ENCODE measurements at places on chromosomes 4 and X.

DNA sequence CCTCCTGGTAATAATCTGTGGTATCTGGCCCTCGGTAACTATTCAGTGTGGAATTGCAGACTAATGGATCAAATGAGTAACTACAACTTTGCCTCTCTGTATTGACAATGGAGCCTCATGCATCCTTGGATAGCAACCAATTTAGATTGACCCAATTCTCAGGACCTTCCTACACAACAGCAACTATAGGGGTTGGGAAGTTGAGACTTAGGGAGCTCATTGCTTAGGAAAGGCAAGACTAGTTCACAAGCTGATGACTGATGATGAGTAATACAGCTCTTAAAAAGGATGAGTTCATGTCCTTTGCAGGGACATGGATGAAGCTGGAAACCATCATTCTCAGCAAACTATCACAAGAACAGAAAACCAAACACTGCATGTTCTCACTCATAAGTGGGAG lies 47.5 kb upstream of the KLHL13 start:
- no peak for DNase-seq

DNA sequence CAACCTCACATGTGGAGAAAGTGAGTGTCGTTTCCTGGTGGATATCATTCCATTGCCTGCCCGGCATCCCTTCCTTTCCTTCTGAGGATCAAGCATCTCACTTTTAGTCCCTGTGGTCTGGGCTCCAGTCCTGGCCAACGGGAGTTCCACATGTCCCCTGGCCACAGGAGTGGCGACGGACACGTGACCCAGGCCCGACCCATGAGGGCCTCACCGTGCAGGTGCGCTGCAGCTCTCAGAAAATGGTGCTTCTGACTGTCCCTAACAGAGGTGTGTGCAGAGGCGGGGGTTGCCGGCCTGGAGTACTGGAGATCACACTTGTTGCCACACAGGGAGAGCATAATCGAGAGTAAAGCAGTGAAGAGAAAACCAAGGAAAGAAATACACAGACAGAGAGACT lies 476.9 kb upstream of the FRG1 start:
- no peak for DNase-seq

GRCh38 chrX:115679460-115679859 lies 118.5 kb downstream of the PLS3 start:
- DNase-seq = no peak

- no peak for DNase-seq
Observed at GRCh38 chr4:1362046-1362445, 15.0 kb downstream of the UVSSA start.

DNA sequence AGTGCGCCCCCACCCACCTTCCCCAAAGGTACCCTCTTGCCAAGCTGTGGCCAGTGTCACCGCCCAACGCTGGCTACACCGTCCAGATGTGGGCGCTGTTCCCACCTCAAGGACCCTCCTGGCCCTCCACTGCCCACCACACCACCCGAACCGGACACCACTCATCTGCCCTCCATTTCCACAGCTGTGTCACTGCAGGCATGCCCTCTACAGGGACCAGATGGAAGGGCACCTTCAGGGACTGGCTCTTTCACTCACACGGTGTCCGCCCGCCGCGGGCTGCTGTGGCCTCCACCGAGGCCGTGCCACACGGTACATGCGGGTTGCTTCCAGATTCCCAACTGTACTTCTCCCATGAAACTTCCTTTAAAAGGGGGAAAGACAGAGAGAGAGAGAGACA lies 87.7 kb downstream of the FAM53A start:
- DNase-seq = no peak

GRCh38 chr4:31041385-31041784 lies 321.2 kb downstream of the PCDH7 start:
- no peak for DNase-seq

DNA sequence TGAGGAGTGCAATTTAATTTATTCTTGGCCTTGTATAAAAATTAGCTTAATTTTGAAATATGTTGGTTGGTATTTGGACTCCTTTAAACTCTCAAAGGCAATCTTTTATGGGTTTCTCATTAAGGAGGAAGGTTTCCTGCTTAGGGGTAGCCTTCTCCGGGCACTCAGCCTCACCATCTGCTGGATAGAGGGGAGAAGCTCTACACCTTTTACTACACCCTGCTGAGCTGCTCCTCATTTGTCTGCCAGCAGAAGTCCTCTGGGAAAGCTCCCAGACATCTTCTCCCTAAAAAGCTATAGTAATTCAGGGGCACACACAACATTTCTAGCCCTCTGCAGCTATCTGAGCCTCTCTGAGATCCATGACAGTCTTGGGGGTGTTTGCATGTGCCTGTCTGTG lies 179.1 kb downstream of the SOWAHB start:
- DNase-seq = no peak

DNA sequence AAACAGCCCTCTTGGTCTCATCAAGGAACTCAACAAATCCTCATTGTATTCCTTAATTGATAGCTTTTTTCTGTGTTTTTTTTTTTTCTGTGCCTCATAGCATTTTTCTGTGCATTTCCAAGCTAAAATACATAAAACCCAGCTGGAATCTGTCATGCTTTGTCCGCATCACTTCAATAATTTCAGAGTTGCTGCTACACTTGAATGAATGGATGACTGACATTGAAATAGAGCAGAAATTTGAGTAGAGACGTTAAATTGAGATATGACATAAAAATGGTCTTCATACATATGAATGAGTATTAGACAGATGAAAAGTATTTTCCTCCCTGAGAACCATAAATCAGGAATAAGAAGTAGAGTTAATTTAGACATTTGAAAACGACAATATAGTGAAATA lies 593.2 kb downstream of the TMA16 start:
- no peak for DNase-seq

DNA sequence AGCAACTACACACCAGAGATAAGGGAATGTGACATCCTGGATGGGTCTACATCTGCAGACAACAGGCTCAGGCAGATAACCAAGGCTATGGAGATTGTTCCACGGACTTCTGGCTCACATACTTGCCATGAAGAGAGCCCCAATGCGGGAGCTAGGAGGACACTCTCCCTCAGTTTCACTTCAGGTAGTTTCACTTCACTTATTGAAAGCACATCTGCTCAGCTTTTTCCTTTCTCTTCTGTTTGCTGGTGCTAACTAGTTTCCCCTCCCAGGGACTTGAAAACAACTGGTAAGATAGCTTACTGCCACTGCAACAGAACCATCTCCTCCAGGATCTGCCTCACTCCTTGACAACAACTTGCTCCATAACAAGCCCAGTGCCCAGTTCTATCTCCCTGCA lies 1.4 kb upstream of the CT47C1 start:
- DNase-seq = no peak

DNA sequence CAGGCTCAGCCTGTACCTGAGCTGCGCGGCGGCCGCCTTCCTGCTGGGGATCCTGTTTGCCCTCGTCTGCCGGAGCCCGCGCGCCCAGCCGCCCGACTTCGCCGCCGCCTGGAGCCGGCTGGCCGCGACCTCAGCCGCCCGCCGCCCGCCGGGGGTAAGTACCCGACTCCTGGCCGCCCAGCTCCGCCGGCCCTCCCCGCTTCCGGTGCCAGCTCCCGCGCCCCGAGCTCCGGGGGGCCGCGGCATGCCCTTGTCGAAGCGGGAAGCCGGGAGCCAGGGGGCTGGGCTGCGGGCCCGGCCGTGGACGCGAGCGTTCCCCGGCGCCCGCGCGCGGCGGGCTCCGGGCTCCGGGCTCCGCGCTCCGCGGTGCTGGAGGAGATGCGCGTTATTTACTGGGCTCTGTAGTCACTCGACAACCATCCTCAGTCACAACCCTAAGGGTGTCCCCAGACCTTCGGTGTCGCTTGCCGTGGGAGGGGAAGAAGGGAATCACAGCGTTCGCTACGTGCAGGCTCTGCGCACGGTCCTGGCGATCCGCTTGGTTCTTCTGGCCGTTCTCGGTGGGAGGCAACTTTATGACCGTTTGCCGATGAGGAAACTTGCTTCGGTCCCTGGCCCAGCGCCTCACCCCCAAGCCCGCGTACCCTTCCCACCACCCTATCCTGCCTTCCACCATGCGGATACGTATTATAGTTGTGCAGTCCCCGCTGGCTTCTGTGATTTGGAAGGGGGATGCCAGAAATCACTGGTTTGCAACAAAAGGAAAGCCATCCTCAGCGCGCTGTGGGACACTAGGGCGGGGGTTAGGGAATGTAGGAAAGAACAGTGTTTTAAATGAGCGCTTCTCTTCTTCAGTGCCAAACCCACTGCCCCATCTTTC lies 944 bp downstream of the SNX25 start:
- peak; percentile 22 for DNase-seq

DNA sequence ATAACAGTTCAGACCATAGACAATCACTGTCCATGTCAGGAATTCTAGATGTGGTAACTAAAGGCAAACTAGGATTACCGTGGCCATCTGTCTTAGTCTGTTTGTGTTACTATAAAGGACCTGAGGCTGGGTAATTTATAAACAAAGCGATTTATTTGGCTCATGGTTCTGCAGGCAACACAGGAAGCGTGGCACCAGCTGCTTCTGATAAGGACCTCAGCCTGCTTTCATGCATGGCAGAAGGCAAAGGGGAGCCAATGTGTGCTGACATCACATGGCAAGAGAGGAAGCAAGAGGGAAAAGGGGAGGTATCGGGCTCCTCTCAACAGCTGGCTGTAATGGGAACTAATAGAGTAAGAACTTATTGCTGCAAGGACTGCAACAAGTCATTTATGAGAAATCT lies 376.7 kb downstream of the GPM6A start:
- DNase-seq = no peak

GRCh38 chrX:99353412-99353811 lies 1056.7 kb downstream of the PCDH19 start:
- no peak for DNase-seq

DNA sequence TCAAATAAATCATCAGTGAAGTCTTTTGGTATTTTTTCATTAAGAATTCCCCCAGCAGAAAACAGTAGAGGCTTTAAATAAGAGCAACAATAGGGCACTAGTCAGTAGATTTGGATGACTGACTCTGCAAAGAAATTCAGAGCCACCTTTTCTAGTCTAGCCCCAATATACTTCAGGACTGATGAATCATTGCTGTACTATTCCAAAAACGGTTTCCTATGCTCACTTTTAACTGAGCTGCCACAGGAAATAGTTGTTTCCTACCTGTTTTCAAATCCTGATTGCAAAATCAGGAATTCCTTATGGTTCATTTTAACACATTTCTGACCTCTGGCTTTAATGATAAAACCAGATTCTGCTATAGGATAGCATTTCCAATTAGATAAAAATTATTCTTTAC lies 171.6 kb downstream of the NR3C2 start:
- DNase-seq = no peak

DNA sequence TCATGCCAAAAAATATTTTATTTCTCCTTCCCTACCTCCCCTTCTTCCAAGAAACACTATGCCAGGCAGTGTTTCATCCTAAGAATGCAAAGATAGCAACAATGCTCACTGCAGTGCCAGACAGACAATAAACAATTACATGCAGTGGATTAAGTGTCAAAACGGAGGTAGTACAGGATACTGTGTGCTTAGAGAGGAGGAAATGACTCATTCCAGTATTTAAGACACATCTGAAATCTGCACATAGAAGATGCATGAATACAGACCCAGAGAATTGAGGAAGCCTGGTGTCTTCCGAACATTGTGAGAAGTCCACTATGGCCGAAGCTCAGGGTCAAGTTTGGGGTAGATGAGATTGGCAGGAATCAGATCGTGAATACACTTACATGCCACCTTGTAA lies 326.4 kb downstream of the PPP3CA start:
- DNase-seq = no peak

- no peak for DNase-seq
Observed at GRCh38 chr4:8250227-8250626, 19.3 kb upstream of the HTRA3 start.

GRCh38 chr4:82584931-82585330 lies 23.1 kb upstream of the TMEM150C start:
- no peak for DNase-seq

DNA sequence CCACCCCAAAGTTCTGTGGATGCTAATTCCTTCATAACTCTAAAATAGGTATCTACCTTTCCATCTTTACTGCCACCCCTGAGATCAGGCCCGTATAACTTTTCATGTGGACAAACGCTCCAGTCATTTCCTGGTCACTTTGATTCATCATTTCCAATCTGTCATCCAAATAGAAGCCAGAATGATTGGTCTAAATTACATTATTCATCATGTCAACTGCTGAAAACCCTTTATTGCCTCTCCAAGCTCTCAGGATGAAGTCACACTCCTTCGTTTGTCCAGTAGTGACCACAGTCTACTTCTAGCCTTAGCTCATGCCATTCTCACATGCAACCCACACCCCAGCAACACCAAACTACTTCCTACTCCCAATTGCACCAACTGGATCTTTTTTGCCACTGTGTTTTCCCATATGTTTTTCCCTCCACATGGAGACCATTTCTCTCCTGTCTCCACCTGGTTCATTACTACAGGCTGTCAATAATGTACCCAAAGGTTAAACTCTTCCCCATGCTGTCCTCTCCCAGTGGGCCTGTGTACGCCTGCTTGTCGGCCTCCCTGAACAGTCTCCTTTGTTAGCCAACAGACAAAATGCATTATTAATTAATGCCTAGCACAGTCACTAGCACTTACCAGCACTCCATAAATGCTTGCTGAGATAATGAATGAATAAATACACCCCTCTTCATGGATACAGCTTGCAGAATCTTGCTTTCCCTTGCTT lies 382.6 kb upstream of the NOCT start:
- no peak for DNase-seq

DNA sequence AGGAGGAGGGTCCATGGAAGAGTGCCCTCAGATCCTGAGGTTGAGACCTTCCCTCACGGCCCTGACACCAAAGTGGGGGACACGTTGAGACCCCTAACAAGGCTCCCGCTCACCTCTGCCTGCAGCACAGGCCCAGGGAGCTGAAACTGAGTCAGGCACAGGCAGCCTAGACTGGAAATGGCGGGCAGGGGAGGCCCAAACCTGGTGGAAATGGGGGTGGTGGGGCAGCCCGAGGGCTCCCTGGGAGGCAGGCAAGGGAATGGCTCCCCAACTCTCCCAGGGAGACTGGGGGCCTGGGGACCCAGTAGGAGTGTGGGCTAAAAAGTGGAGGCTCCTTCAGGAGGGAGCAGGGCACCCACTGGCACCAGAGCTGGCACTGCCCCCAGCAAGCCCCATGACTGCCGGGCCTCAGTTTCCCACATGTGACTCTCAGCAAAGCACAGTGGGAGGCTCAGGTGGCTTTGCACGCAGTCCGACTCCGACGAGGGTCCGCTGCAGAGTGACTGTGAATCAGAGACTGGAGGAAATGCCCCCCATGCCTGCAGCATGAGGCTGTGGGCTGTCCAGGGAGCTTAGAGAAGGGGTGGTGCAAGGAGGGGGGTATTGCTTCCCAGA lies 5.9 kb downstream of the NKX1-1 start:
- no peak for DNase-seq

All from activated CD8-positive, alpha-beta memory T cell treated with anti-CD3 and anti-CD28 coated beads for 1 hour (primary cell).